ENCODE measurements at places on chromosomes 12 and 14. TPM values are rescaled to one million over a fixed set of nuclear protein-coding genes. Genes with fewer than 3 reads are reported as not detected.
A peak's percentile ranks its signal among the peaks of the same experiment; 100 is the strongest.

The CLMN gene
- under 0.01 TPM for total RNA-seq

The C1S gene
- 49.6 TPM for total RNA-seq

The DCP1B gene
- 13.3 TPM for total RNA-seq

The GPRC5D gene
- total RNA-seq: not detected

The GPD1 gene
- 0.18 TPM for total RNA-seq

The KLRC4 gene
- not detected for total RNA-seq

The NUAK1 gene
- 8.8 TPM for total RNA-seq

The KCNJ8 gene
- 13.9 TPM for total RNA-seq

The TDRD9 gene
- total RNA-seq: 0.18 TPM

DNA sequence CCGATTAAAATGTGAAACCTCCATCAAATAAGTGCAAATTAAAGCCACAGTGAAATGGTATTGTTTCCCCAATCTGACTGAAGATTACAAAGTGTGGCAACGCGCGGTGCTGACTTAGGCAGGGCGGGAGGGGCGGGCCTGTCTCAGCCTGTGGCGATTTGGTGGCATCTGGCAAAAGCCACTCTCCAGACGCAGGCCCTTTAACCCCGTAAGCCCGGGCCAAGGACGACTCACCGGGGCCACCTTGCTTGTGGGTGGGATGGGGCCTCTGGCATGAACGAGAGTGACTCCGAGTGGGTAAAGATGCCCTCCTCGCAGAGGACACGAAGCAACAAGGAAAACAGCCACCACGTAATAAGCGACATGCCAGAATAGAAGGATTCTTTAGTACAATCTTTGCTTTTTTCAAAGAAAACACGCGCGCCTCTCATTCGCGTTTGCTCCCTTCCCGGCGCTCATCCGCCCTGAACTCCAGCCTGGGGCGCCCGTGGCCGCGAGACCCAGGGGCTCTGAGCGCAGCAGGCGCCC lies 815 bp downstream of the DEGS2 start:
- no peak for DNase-seq

DNA sequence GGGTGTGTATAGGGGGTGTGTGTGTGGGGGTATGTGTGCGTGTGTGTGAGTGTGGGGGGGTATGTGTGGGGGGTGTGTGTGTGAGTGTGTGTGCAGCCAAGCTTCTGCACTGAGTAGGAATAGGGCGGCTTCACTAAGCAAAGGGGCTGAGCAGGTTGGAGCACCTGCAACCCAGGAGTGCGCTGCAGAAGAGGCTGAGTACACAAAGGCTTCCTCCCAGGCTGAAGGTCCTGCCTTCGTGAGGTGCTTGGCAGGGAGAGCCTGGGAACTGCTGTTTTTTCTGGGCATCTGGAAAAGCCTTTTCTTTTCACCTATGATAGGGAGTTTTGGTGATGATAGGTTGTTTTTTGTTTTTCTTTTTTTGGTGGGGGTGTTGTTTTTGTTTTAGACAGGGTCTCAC lies 6.0 kb upstream of the NUDT14 start:
- DNase-seq: no peak

- DNase-seq: no peak
Measured at GRCh38 chr12:14111230-14111865, 129.9 kb upstream of the GRIN2B start.

- peak; percentile 99 for DNase-seq
Measured at GRCh38 chr14:100031506-100032281, 33.5 kb upstream of the EVL start.

- peak; percentile 3 for DNase-seq
Measured at GRCh38 chr14:55877942-55878341, 240.3 kb upstream of the PELI2 start.

DNA sequence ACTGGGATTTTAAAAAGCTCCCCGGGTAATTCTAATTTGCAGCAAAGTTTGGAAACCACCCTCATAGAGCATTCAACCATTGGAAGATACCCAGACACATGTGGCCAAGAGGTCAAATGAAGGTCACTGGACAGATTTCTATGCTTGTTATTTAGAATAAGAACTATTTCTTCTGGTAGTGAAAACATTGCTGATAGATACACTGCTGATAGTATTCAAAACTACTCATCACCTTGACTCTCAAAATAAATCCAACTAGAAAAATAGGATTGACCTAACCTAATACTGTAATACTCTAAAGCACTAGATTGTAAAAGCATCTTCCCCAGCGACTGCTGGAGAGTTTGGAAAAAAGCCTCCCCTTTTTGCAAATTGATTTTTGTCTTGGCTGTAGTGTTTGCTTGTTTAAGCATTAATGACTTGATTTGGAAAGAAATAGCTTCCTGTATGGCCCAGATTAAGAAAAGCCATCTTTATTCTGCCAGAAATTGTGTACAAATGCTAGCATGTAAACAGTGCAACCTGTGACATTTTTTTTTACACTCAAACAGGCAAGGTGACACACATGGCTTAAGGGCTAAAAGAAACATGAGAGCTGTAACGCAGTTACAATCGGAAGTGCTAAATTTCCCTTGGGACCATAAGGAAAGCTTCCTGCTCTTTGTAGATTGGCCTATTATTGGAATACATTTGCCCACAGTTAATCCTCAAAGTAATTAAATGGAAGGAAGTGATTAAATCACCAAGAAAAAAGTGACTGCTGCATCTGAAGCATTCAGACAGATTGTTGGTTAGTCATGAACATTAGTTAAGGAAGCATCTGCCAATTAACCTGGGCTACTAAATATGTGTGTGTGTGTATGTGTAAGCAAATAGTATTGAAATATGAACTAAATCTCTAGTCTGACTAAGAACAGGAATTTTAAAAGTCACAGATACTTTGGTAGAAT lies 356.5 kb upstream of the ATP2B1 start:
- peak; percentile 6 for DNase-seq

GRCh38 chr14:59377491-59377890 lies 87.7 kb downstream of the GPR135 start:
- no peak for DNase-seq

DNA sequence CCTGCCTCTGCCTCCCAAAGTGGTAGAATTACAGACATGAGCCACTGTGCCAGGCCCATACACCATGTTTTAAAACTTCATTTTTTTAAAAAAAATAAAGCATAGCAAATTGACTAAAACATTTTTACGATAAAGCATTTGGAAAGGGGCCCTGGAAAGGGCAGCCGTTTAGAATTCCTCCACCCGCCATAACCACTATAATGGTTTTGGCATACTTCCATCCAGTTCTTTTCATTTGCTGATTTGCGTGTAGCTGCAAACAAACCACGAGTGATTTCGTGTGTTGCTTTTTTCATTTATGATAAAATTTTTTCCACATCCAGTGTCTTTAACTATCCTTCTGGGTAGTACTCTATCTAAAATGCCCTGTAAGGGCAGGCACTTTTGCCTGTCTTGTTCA lies 91.8 kb upstream of the RIN3 start:
- DNase-seq: no peak

- no peak for DNase-seq
Measured at GRCh38 chr14:99667821-99668220, 16.3 kb upstream of the CYP46A1 start.

DNA sequence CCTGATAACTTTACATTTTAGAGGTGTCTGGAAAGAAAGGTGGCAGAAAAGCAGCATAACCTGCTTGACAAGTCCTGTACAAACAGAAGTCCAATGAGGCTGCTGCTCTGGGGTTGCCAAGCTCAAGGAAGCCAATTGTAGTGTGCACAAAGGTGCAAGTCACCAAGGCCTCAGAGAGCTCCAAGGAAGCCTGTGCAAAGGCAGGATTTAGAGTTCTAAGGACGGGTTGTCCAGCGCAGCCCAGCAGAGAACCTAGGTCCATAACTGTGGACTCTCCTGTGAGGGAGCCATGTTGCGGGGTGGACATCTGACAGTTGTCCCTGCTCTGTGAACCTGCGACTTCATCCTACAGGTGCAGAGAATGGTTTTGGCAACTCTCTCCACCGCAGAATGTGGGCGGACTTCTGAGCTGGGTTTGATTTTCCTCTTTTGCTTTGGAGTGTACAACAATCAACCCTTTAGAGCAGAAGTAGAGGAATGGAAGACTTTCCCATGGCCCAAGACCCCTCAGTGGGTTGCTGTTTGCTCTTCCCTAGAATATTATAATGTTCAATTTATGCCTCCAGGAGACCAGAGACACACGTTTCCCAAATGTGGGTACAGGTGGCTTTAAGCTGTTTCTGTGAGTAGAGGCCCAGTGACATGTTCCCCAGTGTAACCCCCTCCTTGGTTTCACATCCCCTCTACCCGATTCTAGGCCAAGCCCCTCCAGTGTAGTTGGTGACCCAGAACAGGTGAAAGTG lies 81.0 kb downstream of the ETV6 start:
- DNase-seq: no peak

DNA sequence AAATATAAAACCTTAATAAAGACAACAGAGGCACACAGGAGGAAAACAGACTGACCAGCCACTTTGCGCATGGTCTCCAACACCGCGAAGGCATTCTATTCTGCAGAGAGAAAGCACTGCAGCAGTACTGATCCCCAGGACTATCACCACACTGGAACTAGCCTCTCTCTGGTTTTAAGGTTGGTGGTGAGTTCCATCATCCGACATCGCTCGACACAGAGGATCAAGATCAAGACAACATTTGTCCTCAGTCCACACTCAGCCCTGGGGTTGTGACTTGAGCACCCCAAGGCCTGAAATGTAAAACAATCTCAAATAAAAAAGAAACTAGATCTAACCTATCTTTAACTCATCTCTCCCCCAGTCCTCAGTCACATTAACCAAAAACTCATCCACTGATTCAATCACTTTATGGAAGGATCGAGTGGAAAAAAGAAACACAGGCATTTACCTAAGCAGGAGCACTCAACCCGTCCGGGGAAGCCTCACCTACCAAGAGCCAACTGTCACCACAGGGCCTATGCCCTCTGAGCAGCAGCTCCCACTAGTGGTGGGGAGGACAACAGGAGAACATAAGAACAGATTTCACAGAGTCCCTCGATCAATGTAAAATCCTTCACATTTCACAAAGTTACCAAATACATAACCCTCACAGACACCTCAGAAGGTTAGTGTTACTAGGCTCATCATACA lies 17.7 kb downstream of the STXBP6 start:
- no peak for DNase-seq

GRCh38 chr14:29799464-29800095 lies 128.1 kb downstream of the PRKD1 start:
- DNase-seq: no peak

DNA sequence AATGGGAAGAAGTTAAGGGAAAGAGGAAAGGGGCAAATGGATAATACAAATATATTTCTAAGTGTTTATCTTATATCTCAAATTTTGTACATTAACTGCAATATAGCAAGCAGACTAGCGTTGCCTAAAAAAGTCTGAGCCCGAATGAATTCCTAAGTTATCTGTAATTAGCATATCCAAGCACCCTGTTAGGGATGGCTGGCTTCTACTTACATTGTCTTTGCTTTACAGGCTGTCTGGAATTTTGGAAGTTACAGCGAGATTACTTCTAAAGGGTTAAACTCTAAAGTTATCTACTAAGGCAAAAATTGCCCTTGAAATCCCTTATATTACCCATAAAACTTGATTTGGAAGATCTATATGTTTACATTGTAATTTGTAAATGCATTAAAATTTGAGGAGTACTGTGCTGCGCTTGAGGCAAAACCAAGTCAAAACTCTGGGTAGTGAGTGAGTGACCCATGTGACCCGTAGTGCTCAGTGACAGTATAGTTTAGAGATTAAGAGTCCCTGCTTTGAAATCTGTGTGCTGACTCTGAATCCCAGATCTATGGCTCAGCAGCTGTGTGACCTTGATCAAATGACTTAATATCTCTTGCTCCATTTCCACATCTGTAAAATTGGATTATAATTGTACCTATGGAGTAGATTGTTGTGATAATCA lies 17.3 kb upstream of the LIN7A start:
- DNase-seq: no peak

DNA sequence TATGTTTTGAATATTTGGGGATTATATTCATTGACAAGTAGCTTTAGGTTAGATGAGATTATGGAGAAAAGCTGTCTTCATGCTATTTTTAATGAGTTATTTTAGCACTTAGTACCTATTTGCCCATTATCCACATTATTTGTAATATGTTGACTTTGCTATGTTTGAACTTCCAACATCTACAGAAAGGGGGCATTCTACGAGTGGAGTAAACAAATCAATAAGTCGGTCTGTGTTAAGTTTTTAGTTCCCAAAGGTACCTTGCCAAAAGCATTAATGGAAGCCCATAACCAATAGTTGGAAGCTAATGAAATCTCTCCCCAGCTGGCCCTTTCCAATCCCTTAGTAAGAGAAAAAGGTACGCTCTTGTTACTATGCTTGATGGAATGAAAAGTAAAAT lies 250.0 kb upstream of the E2F7 start:
- DNase-seq: no peak

DNA sequence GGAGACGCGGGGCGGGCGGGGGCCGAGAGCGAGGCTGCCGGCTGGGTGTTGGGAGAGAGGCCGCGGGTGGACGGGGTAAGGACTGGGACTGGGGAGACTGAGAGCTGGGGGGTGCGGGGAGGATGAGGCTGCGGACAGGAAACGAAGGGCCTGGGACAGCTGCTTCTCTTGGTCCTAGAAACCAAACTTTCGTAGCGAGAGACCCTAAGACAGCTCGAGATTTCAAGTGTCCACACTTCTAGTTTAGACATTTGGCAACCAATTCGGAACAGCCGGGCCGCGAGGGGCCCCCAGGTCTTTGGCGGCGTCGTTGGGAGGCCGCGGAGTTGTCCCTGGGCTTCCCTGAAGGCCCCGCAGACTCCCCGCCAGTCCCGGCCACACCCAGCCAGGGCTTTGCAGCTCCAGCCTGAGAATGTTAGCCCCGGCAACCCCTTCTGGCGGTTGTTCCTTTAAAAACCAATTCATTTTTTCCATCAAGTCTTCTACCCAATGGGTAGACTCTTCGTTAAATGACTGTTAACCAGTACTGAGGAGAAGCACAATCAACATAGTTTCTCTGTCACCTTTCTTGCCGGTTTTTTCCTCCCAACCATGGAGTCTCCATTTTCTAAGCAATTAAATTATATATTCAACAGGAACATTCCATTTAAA lies 11.5 kb downstream of the NKX2-1 start:
- no peak for DNase-seq

- no peak for DNase-seq
Measured at GRCh38 chr14:91866061-91866460, 1.3 kb downstream of the TC2N start.

DNA sequence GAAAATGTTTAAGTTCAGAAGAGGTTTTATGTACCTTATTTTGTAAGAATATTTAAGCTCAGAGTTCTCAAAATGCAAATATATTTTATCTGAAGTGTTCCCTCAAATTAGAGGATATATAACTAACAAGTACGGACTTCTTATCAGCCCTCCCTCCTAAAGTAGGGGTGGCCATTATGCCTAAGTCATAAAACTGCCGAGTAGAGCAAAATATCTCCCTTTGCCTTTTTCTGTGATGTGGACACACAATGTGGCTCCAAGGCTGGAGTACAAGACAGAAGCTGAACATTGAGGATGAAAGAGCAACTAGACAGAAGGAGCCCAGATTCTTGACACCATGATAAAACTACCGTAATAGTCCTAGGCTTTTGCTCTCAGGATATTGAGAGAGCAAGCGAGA lies 120.9 kb downstream of the MED13L start:
- no peak for DNase-seq
